Uterus (tissue), 4 donors: ENCODE measurements at places on chromosomes 7 and 10. TPM values are rescaled to one million over a fixed set of nuclear protein-coding genes. Genes with fewer than 3 reads are reported as not detected.

CALHM1 gene
- not detected for total RNA-seq

MMP21 gene
- total RNA-seq = 0.48 TPM

TSC22D4 gene
- total RNA-seq = 18.8 TPM

GBX1 gene
- not detected for total RNA-seq

ZSCAN25 gene
- total RNA-seq = 26.9 TPM

SHTN1 gene
- total RNA-seq = 19.6 TPM

FAM25C gene
- total RNA-seq = not detected

NKX1-2 gene
- not detected for total RNA-seq

CYP2C19 gene
- 0.14 TPM for total RNA-seq

OPN4 gene
- not detected for total RNA-seq

GPRIN2 gene
- total RNA-seq = not detected

- no peak for DNase-seq
Observed at GRCh38 chr7:36137258-36137657, 15.8 kb upstream of the EEPD1 start.

- no peak for DNase-seq
Observed at GRCh38 chr10:11835704-11836103, 12.5 kb downstream of the PROSER2 start.

- DNase-seq = no peak
Observed at GRCh38 chr7:86199881-86200614, 443.7 kb upstream of the GRM3 start.

GRCh38 chr10:74282848-74283210 is 131.8 kb downstream of the ADK start:
- no peak for DNase-seq

GRCh38 chr7:155181768-155182167 is 111.6 kb downstream of the HTR5A start:
- DNase-seq = no peak

DNA sequence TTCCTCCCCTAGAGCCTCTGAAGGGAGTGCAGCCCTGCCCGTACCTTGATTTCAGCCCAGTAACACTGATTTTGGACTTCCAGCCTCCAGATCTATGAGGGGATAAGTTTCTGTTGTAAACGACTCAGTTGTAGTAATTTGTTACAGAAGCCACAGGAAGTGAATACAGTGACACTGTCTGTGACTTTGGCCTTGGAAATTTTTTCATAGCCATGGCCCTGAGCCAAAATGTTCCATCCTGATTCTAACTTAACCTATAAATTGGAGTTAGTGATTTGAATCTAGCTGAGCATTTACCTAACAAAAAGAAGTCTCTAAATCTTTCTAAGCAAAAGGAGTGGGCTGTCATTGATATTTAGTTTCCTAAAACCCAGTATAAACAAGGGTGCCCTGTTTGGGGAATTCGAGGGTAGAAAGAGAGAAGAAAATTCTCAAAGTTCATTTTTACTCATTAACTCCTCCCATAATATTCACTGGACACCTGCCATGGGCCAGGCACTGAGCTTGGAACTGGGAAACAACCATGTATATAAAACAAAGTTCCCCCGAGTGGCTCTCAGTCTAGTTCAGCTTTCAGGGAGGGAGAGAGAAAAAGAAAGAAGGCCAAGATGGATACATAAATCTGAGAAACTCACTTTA is 162.3 kb downstream of the SKIDA1 start:
- DNase-seq = no peak

GRCh38 chr7:4745265-4745919 is 30.0 kb upstream of the AP5Z1 start:
- no peak for DNase-seq

GRCh38 chr7:156158693-156159092 is 346.4 kb upstream of the SHH start:
- no peak for DNase-seq

GRCh38 chr7:6154542-6155404 is 117.7 kb downstream of the CYTH3 start:
- no peak for DNase-seq

DNA sequence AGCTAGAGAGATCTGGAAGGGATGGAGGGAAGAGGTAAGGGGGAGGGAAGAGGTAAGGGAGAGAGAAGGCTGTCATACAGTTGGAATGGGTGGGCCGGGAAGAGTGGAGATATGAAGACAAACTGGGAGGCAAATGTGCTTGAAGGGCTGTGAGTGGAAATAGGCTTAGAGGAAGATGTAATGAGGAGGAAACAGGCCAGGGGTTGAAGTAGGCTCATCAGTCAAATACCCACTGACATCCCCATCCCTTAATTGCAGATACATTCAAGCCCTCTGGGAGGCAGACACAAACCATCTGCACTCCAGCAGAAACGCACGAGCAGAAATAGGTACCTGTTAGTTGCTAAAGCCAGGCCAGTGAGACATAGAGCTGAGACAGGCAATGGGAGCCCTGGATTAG is 2.1 kb downstream of the SYNPO2L start:
- no peak for DNase-seq

DNA sequence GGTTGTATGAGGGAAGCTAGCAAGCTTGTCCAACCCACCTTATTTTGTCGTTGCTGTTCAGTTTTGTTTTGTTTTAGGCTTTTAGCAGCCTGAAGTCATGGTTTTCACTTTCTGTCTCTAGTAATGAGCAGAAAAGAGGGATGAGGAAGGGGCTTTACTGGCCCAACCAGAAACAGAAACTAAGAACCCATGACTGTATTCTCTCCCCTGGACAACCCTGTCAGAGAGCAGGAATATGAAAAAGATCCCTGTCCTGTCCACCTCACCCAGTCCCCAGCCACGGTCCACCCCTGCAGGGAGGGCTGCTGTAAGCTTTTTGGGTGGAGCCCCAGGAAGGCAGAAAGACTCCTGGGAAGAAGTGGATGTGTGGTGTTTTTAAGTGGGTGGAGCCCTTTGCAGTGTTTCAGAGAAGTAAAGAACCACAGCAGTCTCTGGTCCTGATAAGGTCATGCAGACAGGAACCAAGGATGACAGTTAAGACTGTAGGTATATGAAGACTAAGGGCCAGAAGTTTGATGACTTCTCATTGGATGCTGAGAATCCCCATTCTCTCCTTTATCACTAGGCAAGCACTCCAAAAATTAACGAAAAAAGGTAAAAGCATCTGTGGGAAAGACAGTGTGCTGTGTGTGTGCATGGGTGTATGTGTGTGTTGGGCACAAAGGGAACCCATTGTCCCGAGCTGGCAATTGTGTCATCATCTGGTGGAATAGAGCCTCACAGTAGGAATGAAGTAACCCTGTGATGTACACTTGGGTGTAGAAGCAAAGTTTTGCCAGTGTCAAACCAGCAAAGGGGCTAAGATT is 13.8 kb downstream of the MRPL32 start:
- no peak for DNase-seq

GRCh38 chr7:122383934-122384333 is 79.4 kb upstream of the FEZF1 start:
- no peak for DNase-seq

- no peak for DNase-seq
Observed at GRCh38 chr10:96337106-96337505, 21.7 kb downstream of the OPALIN start.

DNA sequence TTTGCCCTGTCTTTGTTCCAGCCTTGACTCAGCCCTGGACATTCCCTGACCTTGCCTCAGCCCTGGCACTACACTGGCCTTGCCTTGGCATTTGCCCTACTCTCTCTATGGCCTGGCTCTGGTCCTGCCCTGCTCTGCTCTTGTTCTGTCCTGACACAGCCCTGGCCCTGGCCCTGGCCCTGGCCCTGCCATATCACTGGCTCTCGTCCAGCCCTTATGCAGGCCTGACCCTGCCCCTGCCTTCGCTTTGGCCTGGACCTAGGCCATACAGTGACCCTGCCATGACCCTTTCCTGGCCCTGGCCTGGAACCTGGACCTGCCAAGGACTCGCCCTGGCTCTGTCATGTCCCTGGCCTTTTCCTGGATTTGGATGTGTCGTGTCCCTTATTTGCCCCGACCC is 646.0 kb downstream of the ZNF37A start:
- no peak for DNase-seq

DNA sequence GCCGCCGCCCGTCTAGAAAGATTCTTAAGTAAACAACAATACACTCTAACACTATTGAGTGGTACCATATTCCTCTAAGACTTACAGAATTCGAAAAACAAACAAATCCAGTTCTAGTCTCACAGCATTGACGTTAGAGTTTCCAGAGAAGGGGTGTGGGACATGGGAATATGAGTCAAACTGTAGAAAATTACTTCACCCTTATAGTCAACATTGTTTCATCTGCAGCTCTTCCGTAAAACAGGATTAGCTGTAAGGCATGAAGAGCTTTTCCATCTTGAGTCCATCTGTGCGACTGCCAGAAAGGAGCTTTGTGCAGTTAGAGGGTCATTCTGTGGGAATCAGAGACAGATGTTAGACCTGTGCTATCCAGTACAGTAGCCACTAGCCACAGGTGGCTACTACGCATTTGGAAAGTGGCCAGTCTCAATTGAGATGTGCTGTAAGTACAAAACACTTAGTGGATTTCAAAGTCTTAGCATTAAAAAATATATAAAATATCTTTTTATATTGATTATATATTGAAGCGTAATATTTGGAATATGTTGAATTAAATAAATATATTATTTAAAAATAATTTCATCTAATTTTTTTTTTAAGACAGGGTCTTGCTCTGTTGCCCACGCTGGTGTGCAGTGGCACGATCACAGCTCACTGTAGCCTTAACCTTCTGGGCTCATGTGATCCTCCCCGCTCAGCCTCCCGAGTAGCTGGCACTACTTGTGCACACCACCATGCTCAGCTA is 79.8 kb upstream of the MPP7 start:
- DNase-seq = no peak

- DNase-seq = no peak
Observed at GRCh38 chr10:22832066-22832602, 95.7 kb upstream of the ARMC3 start.

DNA sequence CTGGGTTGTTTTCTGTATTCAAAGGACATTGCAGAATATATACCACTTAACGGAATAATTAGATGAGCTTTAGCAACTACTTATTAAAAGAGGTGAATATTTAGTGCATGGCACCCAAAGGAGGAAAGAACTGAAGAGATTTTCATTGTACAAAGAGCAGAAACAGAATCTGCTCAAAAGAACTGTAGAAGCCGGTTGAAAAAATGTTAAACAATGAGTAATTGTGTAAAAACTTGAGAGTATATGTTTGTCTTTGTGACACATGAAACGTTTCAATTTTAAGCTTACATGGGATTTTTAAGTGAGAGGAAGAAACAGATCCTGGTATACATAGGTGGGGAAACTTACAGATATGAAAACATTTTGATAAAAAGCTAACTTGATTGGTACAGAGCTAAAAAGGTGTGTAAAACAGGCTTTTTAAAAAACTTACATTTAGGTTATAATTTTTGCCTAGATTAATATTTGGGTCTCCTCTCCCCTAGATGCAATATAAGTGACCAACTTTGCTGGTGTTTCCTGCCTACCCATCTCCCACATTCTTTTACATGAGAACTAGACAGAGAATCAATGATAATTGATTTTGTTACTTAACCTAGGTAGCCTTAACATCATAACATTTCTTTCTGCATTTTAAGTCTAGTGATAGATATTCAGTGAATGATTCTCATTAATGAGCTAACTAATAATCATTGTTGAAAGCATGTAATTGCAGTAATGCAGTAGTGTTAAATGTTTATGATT is 6.8 kb downstream of the ARL5B start:
- no peak for DNase-seq

DNA sequence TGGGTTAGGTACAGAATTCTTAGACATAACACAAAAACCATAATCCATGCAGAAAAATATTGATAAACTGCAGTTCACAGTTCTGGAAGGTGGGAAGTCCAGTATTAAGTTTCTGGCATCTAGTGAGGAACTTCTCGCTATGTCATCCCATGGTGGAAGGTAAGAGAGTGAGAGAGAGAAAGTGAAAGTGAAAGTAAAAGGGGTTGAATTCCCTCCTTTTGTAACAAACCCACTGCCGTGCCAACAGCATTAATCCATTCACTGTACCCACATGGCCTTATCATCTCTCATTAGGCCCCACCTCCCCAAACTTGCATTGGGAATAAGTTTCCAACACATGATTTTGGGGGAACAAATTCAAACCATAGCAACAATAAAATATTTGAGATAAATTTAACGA is 17.1 kb downstream of the ZNF485 start:
- DNase-seq = no peak

DNA sequence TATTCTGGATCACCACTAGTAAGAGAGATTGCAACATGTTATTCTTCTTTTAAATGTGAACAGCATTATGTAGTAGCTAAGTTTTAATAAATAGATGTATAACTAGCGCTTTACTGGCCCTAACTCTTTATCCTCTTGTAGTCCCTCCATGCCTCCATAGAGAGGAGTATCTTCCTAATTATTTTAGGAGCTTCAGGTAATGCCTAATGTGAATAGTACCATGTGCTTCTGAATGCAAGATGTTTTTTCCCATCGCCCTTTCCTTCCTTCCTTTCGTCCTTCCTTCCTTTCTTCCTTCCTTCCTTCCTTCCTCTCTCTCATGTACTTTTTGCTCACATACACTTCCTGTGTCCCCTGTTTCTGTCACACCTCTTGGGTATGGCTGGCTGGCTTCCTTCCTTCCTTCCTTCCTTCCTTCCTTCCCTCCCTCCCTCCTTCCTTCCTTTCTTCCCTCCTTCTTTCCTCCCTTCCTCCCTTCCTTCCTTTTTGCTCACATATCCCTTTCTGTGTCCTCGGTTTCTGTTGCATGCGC is 290.7 kb downstream of the HDAC9 start:
- DNase-seq = no peak

- no peak for DNase-seq
Observed at GRCh38 chr10:96576277-96576980, 10.4 kb downstream of the TM9SF3 start.

GRCh38 chr7:73995330-73995729 is 32.6 kb upstream of the ELN start:
- no peak for DNase-seq

DNA sequence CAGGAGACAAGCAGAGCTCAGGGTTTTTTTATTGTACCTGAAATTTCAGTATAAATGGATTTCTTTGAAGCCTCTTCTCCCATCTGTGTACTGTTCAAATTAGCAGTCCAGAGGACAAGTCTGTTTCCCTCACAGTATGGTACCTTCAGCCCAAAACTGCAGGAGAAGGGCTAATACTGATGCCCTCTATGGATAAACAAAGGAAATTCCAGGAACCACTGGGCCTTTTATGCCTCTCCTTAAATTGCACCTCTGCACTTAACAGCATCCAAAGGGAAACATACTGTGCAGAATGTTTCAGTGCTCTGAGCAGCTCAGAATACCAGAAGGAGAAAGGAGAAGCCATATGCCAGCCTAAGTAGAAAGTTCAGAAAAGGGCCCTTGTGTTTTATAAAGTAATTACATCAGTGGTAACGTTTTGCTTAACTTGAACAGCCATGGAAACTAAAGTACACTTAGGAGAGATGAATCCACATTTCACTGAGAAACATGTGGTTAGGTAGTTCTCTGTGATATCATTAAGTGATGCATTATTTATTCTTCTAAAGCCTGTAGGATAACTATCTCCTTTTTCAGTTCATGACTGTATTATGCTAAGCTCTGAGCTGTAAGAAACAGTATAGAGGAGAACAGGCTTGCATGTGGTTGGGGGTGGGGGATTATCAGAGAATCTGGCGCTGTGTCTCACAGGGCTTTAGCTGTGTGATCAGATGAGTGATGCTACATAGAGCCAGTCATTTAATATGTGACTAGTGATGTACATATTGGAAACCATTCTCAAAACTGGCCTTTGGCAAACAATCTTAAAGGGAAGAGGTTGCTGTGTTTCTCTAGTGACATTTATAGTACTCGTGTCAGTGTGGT is 111.3 kb downstream of the POU6F2 start:
- no peak for DNase-seq

GRCh38 chr10:117322260-117322659 is 53.0 kb downstream of the PDZD8 start:
- DNase-seq = no peak
